HuH-7 (cell line): ENCODE measurements at places on chromosomes 7 and 10.
A peak's percentile ranks its signal among the peaks of the same experiment; 100 is the strongest.

DNA sequence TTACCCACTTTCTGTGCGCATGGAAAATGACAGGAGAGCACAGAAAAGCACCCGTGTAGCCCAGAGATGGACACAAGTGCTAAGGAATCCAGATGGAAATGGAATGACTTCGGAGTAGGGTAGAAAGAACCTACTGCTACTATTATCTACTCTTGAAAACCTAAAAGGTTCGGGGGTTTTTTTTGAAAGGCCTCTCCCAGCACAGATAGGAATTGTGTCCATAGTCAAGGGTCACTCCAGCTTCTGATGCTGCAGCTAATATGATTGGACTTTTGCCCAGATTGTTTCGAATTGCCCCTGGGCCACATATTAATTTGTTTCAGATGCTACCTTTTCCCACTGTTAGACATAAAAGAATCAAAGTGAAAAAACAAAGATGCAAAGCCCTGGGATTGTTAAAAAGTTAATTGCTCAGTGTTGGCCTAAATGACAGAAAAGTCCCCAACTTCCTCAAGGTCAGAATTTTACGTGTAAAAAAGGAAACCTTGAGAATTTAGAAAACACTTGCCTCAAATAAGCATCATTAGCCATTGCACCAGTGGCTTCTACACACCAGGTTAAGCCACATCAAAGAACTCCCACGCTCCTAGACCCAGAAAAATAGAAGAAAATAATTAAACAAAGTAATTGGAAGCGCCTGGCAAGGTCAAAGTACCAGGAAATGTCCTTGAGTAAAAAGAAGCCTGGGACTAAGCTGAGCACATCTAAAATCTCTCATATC is 40.8 kb upstream of the INSIG1 start:
- no peak for DNase-seq

DNA sequence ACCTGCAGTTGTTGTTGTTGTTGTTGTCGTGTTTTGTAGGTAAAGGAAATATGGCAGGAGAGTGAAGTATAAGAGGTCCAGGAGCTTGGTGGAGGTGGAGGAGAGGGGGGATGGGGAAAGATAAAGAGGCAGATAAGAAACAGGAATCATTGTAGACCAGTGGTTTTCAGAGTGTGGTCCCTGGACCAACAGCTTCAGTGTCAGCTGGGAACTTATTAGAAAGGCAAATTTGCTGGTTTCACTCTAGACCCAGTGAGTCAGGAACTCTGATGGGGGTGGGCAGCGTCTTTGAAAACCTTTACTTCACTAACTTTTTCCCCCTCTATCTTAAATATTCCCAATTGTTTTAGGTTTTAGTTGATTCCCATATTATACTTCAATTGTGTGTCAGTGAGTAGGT is 241.5 kb downstream of the AUTS2 start:
- DNase-seq = no peak

DNA sequence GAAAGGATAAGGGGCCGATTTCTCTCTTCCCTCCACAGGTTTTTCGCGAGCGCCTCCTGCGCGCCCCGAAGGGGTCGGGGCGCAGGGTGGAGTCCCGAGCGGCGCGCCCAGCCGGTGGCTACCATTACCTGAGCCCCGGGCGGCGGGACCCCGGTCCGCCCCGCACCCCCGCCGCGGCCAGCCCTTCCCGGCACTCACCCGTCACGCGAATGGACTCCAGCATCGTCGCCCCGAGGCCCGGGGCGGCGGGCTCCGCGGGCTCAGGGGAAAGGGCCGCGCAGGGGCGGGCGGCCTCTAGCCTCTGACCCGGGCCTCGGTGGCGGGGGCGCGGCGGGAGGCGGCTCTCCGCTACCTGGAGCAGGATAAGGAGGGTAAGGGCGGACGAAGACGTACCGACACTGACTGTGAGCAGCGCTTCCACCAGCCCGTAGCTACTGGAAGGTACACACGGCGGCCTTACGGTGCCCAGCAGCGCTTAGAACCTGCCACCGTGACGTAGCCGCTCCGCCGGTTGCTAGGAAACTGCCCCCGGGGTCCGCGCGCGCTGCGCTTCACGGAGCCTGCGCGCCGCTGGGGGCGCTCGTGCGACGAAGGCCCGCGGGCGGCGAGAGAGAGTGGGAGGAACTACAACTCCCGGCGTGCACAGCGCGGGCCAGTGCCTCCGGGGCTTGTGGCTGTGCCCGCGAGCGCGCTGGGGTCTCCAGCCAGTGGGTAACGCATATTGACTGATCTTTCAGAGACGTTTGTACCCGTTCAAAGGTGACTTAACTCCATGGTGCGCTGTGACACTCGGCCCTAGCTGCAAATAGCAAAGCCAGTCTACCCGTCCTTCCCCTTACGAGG is 22.7 kb upstream of the ANLN start:
- peak; percentile 93 for DNase-seq

DNA sequence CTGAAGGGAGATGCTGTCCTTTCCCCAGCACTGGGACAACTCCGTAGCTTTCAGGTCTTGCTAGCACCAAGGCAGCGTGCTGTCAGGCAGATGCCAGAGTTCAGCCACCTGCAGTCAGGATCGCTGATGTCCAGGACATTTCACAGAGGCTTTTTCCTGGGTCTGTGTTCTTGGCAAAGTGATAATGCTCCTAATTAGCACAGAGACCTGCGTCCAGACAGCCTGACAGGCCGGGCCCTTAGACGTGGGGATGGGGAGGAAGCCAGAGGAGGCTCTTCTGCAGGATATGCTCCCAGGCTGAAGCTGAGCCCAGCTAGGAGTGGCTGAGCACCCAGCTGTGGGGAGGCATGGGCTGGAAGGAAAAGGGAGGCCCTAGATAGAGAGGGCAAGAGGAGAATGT is 82.5 kb upstream of the TBX20 start:
- DNase-seq = no peak

GRCh38 chr7:80213814-80214213 is 79.2 kb downstream of the GNAI1 start:
- no peak for DNase-seq
